GM04504 (cell line): ENCODE measurements at places on chromosomes 7 and 10.

DNA sequence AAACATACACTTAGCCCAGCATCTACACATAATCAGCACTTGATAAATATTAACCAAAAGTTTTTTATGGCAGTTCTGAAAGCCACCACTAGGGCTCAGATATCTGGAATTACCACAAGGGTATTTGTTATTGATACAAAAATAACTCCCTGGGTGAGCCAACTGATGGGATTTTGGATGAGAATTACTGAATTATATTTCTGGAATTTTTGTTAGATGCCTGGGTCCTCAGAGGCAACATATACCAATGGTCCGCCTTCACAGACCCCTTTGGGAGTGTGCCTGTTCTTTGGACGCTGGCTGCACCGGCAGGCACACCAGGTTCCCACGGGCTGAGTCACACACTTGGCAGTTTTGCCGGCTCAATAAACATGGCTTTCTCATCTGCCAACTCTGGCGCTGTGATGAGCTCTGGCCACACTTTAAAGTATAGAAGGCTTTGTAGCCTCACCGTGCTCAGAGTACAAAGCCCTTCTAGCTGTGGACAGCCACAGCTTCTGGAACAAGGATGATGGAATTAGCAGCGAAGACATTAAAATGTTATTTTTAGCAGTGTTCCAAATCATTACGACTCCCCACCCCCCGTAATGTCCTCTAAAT lies 24.5 kb upstream of the EEPD1 start:
- peak; percentile 87 for DNase-seq

GRCh38 chr7:41241641-41242040 lies 461.2 kb downstream of the INHBA start:
- DNase-seq: no peak

GRCh38 chr10:17228091-17229015 lies at the start of gene VIM:
TSS of gene VIM (plus strand) at chr10:17228241. CDS start at chr10:17229423, 1,182 bp downstream.
- peak; percentile 95 for DNase-seq

DNA sequence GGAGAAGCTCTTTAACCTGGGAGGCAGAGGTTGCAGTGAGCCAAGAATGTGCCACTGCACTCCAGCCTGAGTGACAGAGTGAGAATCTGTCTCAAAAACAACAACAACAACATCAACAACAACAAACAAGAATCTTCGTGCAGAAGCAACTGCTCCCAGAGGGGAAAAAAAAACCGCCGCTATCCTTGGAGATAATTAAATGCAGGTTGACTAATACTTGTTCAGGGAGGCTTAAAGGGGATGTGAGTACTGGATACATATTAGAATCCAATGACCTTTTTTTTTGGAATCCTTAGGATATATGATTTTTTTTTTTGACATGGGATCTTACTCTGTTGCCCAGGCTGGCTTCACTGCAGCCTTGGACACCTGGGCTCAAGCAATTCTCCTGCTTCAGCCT lies 89.6 kb upstream of the FAM171A1 start:
- DNase-seq: no peak

GRCh38 chr7:95059842-95060313 lies 152.5 kb downstream of the PPP1R9A start:
- DNase-seq: no peak

DNA sequence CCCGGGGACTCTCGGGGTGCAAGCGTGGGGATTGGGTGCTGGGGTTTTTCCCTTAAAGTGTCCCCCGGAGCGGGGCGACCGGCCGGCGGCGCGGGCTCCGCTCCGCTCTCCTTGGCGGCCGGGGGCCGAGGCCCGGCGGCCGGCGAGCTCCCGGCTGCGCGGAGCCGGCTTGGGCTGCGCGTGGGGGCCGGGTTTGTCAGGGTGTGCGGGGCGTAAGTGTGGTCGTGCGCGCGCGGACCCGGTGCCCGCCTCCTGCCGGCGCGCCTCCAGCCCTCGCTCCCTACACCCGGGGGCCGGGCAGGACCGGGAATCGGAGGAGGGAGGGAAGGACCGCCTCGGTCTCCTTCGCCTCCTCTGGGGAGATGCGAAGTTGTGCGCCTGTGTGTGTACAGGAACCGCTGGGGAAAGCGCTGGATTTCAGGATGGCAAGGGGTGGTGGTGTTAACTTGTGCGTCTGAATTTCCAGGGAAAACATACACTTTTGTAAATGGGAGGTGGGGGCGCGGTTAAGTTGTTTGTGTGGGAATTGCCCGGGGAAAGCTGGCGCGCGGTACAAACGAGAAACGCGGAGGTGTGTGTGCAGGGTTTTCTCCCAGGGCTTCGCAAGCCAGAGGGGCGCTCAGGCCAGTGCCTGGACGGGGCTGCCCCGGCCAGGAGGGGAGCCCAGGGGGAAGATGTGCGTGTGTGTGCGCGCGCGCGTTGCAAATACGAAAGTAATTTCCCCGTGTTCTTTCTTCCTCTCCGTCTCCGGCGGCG lies 737 bp downstream of the ZMIZ1 start:
- DNase-seq: no peak

DNA sequence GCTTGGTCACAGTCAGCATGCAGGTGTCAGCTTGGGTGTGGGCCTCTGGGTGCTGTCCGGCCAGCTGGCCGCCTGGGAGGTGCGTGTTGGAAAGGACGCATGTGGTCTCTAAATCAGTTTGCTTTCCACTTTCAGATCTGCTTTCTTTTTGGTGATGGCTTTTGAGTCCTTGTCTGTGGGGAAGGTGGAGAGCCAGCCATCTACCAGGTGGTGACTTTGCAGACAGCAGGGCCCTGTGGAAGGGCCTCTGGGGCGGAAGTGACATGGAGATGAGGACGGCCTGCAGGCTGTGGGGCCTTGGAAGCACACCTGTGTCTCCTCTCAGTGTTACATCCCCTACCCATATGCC lies 59.4 kb downstream of the WDR37 start:
- no peak for DNase-seq

GRCh38 chr10:104028823-104029520 lies 56.7 kb downstream of the COL17A1 start:
- no peak for DNase-seq

DNA sequence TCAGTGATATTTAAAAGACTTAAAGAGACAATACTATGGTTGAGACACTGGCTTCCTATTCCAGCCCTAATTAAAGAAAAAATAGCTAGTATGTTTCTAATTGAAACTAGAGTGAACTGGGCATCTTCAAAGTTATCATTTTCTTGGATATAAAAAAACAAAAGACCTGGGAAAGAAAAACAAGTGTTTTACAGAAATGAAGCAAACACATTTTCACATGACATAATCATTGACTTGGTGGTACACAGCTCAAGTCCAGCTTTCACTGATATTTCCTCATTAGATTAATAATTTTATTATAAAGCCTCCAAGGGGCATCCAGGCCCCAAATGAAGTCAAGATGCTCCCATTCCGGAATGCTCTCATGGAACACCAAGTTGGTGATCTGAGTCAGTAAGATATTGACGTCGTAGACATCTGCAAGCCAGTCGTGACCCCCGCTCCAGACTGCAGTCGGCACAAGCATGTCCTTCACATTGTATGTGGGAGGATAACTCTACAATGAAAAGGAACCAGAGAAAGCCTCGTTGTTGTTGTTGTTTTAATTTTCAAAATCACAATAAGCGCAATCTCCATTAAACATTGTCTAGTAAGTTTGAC lies 7.5 kb upstream of the CH25H start:
- DNase-seq: no peak

DNA sequence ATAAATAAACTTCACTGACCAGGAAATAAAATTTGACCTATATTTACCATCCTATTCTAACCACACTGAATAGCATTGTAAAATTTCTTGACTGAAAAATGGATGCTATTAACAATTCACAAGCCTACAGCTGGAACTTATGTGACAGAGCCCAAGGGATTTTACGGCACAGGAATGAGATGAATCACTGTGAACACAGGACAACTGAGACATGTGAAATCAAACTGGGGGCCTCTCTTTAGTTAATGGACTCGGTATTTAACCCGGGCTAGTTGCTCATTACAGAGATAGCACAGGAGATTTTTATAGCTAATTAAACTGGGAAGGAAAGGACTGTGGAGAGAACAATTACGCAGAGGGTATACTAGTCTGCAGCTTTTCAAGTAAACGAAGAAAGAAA lies 100.6 kb downstream of the MICU1 start:
- peak; percentile 21 for DNase-seq

DNA sequence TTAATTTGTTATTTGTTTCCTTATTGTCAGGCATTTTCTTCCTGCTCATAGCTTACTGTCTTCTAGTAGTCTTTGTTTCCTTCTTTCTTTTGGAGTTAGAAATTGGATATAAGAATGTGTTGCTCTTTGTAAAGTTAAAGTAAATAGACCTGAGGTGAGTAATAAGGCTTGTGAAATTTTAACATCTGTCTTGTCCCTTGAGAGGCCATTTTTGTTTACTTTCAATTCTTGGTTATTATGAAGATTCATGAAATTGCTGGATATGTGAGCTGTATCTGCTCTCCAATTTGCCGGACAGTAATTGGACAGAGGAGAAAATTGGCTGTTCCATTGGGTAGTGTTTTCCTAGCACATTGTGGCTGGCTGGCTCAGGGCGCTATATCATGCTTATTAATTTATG lies 260.7 kb downstream of the EXOC4 start:
- no peak for DNase-seq
